ENCODE measurements at places on chromosomes 13 and 19.
A peak's percentile ranks its signal among the peaks of the same experiment; 100 is the strongest.

DNA sequence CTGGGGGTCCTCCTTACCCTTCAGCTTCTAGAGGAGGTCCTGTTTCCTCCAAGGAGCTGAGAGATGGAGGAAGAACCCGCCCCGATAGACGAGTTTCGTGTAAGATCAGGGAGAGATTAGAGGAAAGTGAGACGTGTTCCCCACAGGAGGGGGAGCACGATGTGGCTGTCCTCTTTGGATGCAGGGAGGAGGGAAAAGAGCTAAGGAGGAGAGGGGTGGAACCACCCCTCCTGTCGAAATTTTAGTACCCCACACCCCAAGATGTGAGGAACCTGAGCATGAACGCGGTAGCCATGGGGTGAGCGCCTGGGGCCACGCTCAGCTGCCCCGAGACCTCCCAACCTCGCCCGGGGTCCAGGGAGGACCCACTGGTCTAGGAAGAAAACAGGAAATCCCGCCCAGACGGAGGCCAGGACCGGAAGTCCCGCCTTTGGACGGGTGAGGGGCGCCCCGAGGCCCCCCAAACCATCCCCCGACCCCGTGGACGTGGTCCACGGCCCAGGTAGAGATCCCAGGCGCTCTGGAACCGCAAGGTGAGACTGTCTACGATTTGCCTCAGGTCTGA lies 1.2 kb downstream of the AKT1S1 start:
- DNase-seq = peak; percentile 69

GRCh38 chr13:66154354-66154753 lies 1075.8 kb downstream of the PCDH9 start:
- DNase-seq = no peak

GRCh38 chr19:34794066-34794960 lies 21.3 kb upstream of the ZNF599 start:
- DNase-seq = no peak

DNA sequence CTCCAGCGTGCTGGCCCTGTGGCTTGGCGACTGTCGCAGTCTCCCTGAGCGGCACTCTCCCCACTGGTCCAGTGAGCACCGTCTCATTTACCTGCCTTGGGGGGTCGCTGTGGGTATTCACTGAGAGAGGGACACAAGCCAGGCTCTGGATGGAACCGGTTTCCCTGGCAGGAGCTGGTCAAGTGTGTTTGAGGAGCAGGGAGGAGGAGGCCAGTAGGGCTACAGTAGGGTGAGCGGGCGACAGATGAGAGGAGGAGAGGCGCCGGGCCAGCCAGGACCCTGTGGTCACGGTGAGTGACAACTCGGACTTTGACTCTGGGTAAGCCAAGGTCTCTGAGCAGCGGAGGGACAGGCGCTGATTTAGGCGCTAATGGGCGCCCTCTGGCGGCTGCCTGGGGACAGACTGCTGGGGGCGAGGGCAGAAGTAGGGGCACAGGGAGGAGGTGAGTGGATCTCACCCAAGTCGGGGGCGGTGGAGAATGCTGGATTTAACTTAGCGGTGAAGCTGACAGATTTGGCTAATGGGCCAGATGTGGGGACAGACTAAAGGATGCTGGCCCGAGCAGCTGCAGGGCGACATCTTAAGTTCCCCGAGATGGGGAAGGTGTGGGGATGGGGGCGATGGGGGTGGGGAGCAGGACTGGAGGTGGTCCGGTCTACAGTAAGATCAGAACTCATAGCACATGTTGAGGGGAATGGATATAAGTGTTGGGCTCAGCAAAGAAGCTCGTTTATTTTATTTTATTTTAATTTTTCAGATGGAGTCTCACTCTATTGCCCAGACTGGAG lies 4.7 kb upstream of the PRMT1 start:
- DNase-seq = peak; percentile 86

DNA sequence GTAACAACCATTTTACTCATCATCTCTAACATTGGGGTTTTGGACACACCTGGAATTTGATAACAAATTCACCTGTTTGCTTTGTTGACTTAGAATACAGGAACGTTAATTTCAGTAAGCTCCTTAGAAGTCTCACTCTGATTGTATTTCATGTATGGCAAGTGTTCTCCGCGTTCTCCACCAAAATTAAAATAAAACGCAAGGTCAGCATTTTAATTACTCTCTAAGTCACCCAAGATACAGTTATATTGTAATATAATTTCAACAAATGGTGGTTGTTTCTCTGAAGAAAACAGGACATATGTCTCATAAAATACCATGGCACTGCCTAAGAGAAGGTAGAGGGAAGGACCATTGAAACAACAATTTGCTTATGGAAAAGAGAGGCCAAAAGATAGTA lies 742.1 kb downstream of the LIG4 start:
- DNase-seq = no peak

- DNase-seq = no peak
Observed at GRCh38 chr13:39016787-39017186, 21.1 kb downstream of the PROSER1 start.

GRCh38 chr19:18682807-18683108 lies 722 bp upstream of the CRTC1 start:
- no peak for DNase-seq

- DNase-seq = no peak
Observed at GRCh38 chr19:12723381-12723640, 421 bp downstream of the TNPO2 start.

GRCh38 chr19:34974646-34975045 lies 10.6 kb upstream of the ZNF792 start:
- DNase-seq = no peak

GRCh38 chr13:25372284-25373081 lies 709 bp downstream of the ATP8A2 start:
- DNase-seq = no peak

- DNase-seq = peak; percentile 67
Observed at GRCh38 chr13:102394158-102395053, 7.4 kb downstream of the FGF14 start.

DNA sequence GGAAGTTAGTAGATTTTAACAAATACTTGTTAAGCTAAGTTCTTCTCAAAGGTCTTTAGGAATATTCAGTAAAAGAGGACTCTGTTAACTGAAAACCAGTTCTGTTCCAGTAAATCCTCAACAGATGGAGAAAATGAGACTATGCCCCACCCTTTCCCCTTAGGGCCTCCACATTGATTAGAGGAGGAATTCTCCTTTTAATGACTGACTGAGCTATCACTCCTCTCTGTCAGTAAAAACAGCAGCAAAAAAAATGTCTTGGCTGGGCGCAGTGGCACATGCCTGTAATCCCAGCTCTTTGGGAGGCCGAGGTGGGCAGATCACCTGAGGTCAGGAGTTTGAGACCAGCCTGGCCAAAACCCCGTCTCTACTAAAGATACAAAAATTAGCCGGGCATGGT lies 50.1 kb downstream of the NLRP12 start:
- no peak for DNase-seq

DNA sequence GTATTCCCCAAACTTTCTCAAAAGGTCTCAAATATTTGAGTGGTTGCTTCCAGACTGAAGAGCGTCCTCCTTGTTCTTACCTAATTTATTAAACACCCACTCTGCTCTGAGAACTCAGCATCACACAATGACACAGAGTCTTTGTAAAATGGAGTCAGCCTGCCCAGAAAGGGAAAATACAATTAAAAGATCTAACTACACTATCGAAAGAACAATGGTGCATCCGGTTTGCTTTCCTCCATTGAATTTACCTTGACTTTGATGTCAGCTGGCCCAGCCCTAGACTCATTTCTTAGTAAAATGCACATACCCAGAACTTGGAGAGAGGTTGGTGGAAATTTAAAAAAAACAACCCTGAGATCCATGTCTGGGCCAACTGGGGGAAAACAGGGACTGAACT lies 120.7 kb upstream of the SERP2 start:
- no peak for DNase-seq

- DNase-seq = no peak
Observed at GRCh38 chr13:27617881-27618321, 2.4 kb downstream of the LNX2 start.

GRCh38 chr13:86269511-86269910 lies 470.3 kb upstream of the SLITRK6 start:
- DNase-seq = no peak

DNA sequence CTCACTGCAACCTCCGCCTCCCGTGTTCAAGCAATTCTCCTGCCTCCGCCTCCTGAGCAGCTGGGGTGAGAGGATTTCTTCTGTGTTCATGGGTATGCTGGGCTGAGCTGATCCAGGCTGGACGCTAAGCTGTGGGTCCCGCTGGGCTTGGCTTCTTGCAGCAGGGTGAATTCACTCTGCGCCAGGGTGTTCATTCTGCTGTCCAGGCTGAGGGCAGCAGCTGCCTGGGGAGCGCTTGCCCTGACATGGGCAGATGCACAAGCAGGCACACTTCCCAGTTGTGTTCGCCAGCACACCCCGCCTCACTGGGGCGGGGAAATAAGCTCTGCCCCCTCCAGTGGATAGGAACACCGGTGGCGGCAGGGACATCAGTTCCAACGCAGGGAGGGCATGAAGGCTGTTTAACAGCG lies 7.3 kb upstream of the INAFM1 start:
- no peak for DNase-seq

DNA sequence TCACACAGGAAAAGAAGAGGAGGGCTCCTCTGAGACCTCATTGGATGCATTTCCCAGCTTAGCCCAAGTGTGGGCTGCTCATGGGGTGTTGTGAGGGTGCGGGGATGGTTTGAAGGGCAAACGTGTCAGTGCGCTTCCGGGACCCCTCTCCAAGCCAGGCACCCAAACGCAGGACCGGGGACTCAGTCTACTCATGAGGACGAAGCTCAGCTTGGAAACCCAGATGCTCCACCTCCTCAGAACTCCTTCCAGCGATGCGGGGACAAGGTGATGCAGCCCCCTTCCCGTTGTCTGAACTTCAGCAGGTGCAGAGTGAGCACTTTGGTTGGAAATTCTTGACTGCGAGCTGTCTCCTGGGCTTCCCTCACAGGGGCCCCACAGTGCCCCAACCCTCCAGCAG lies 33.1 kb upstream of the MTIF3 start:
- no peak for DNase-seq

DNA sequence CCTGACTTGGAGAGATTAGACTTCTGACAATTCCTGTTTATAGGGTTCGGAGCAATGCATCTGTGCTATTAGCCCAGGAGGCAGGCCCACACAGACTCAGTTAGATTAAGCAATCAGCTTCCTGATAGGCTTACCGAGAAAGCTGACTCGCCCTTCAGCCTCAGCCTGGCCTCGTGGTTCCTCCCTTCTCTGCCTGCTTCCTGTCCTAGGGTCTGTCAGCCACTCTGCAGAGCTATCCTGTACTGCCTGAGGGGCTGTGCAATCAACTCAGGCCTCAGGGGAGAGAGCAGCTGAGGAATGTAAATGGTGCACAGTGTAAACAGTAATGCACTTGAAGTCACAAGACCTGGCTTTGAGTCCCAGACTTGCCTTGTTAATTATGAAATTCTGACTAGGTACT lies 30.7 kb downstream of the HTR2A start:
- peak; percentile 31 for DNase-seq

GRCh38 chr19:19342086-19343015 lies 21.7 kb downstream of the MAU2 start:
- peak; percentile 44 for DNase-seq

GRCh38 chr19:38001158-38001781 lies 94.3 kb downstream of the SIPA1L3 start:
- no peak for DNase-seq

DNA sequence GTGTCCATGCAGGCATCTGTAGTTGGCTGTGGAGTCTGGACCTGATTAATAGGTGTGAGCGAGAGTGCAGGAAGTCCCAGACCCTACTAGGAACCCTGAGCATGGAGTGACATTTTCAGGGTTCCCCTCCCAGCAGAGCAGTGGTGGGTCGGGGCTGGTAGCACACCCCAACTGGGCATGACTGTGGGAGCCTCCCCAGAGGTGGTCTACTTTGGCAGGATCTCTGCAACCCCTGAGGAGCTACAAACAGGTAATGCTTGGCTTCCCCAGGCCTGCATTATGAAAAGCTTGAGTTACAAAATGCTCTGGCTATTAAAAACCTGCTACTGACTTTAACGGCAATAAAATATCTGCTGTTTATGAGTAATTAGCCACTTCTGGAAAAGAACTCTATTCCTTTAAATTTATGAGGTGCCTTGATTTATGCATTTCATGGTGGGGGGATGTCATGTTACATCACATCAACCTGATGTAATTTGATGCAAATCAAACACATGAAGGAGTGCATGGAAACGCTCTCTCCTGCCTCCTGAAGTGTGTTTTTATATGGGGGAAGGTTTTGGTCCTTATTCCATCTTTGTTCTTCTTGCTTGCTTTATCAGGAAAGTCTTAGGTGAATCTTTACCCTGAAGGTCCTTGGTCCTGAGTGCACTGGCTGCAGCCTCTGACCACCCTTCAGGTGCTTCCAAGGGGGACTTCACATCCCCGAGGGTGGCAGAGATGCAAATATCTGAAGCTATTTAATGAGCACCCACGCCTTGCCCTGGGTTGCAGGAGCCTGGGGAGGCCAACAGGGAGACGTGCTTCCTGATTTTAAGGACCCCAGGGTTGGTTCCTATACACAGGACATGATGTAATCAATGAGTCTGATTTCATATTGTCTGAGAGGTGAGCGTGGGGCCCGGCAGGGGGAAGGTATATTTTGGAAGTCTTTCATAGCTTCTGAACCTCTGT lies 54.0 kb downstream of the ZNF536 start:
- no peak for DNase-seq

GRCh38 chr13:38045278-38046048 lies 175.9 kb upstream of the TRPC4 start:
- DNase-seq = peak; percentile 23

GRCh38 chr19:27966390-27966816 lies 1246.5 kb downstream of the UQCRFS1 start:
- DNase-seq = no peak

GRCh38 chr13:45327253-45327955 lies 13.6 kb downstream of the TPT1 start:
- DNase-seq = no peak

DNA sequence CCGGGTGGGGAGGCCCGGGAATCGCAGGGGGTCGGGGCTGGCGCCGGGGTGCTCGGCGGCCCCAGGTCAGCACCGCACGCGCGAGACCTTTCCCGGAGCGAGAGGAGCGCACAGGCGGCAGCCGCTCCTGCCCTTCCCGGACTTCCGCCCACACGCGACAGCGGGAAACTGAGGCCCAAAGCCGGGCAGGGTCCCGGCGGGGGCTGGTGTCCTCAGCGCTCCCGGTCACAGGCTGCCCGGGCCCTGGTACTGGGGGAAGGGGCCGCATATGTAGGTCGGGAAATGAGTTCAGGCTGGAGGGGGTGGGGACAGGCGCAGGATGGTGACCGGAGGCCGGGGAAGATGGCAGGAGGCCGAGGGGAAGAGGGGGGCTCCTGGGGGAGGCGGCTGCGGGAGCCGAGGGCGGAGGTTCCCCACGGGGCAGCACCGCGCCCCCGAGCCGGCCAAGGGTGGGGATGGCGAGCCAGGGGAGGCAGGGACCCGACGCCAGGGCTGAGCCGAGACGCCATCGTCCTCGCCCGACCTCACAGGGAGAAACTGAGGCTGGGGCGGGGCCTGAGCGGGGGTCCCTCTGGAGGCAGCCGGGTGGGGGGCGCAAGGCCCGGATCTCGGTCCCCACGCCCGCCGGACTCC lies 662 bp downstream of the CBARP start:
- DNase-seq = no peak

All from Calu3 (cell line).